Vagina (tissue), 2 donors: ENCODE measurements at places on chromosomes 6 and 20. TPM values are rescaled to one million over a fixed set of nuclear protein-coding genes. Genes with fewer than 3 reads are reported as not detected.

The SLC22A7 gene
- total RNA-seq: not detected

DNA sequence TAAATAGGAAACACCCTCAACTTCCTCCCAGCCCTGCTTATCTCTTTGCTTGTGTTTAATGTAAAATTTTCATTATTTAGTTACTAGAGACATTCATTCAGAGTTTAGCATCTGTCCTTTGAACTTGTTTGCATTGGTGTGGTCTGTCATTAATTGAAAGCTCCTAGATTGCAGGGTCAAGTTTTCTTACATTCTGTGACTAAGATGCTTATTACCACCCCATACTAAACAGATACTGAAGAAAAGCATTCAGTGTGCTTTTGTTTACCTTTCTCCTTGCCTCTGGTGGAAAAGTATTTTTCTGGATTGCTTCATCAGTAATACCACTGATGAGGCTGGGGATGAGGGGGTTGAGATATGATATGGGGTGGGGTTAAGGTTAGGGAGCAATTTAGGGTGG, 199.0 kb downstream of the SAMD5 start:
- DNase-seq: no peak

- DNase-seq: no peak
These were observed 5.2 kb downstream of the SYTL3 start for GRCh38 chr6:158654960-158655489.

GRCh38 chr6:167089243-167090142, 33.4 kb upstream of the CCR6 start:
- DNase-seq: no peak

The RUNX2 gene
- 13.0 TPM for total RNA-seq

DNA sequence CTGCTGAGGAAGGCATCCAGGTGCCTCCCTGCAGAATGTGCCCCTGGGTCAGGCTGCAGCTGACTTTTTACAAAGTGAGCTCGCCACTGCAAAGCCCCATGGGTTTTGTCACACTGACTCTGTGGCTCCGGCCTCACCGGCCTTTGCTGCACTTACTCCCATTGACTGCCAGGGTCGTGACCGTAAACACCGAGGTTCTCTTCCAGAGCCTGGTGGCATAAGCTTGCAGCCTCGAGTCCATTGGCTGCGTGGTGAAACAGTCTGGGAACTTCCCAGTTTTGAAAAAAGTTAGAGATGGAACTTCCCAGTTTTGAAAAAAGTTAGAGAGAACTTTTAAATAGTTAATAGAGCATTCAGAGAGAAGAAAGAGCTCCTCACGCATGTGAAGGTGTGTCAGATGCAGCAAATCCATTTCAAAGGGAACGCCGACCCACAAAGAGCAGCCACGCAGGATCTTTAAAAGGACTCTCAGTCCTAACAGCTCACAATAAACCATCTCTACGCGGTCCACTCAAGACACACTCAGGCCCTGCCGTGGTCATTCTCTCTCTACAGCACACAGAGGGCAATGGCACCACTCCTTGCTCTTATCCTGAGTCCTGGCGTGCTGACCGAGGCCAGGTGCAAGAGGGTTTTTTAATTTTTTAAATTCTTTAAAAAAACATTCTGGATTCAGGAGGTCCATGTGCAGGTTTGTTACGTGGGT, 12.8 kb downstream of the RAMACL start:
- no peak for DNase-seq

GRCh38 chr20:17644451-17644850, 37.6 kb downstream of the RRBP1 start:
- DNase-seq: no peak

- no peak for DNase-seq
These were observed 34.5 kb upstream of the FERMT1 start for GRCh38 chr20:6157345-6157744.

DNA sequence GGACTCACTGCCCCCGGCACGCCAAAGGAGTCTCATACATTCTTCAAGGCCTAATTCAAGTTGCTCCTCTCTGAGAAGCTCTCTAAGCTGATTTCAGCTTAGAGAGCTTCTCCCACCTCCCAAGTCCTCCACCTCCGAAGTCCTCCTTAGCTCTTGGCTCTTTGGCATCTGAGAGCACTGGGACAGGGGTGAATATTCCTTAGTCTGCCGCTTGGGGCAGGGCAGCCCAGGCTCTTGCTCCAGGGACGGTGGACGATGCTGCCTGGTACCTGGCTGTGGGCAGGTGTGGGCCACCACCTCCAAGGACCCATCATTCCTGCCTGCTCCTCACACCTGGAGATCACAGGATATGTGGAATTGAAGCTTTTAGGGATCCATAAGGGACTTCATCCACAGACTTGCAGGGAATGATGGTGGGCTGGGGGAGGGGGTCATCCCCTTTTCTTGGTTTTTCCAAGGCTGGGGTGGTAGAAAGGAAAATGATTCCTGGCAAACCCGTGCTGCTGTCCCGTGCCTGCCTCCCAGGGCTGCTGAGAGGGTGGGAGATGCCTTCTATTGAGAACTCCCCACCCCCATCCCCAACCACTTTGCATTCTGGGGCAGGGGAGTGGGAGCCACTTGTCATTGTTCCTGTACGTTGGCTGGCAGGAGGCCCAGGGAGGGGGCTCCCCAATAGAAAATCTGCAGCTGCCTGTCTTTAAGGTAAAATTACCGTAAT, 57.4 kb downstream of the ARHGAP40 start:
- DNase-seq: no peak

- DNase-seq: no peak
These were observed 16.0 kb upstream of the PTCRA start for GRCh38 chr6:42899871-42900270.

GRCh38 chr6:161630674-161631073, 356.8 kb upstream of the AGPAT4 start:
- no peak for DNase-seq

GRCh38 chr20:22611636-22612035, 27.3 kb upstream of the FOXA2 start:
- DNase-seq: no peak

DNA sequence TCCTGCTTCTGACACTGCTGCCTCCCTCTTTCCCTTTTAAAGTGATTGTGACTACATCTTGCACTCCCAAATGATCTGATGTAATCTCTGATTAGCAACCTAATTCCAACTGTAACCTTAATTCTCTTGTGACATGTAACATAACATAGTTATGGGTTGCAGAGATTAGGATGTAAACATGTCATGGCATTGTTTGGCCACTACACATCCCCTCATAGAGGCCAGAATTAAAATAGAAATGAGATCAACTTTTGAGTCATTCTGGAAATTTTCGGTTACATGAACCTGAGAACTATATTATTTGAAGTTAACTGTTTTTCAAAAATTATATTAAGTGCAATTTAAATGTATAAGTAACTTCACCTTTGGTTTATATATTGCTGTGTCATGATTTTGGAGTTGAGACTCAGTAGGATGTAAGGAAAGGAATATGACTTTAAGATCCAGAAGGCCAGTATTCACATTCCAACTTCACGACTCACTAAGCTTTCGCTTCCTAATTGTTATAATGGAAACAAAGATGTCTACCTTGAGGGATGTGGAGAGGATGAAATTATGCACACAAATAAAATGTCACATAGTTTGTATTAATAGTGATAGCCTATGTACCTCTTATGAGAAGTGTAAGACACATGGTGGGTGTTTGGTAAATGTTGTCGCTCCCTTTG, 611.9 kb upstream of the MAP3K7 start:
- no peak for DNase-seq

GRCh38 chr6:117270055-117270842, 4.9 kb downstream of the VGLL2 start:
- DNase-seq: no peak

- DNase-seq: no peak
These were observed 1426.6 kb downstream of the GRIK2 start for GRCh38 chr6:102820098-102820497.

DNA sequence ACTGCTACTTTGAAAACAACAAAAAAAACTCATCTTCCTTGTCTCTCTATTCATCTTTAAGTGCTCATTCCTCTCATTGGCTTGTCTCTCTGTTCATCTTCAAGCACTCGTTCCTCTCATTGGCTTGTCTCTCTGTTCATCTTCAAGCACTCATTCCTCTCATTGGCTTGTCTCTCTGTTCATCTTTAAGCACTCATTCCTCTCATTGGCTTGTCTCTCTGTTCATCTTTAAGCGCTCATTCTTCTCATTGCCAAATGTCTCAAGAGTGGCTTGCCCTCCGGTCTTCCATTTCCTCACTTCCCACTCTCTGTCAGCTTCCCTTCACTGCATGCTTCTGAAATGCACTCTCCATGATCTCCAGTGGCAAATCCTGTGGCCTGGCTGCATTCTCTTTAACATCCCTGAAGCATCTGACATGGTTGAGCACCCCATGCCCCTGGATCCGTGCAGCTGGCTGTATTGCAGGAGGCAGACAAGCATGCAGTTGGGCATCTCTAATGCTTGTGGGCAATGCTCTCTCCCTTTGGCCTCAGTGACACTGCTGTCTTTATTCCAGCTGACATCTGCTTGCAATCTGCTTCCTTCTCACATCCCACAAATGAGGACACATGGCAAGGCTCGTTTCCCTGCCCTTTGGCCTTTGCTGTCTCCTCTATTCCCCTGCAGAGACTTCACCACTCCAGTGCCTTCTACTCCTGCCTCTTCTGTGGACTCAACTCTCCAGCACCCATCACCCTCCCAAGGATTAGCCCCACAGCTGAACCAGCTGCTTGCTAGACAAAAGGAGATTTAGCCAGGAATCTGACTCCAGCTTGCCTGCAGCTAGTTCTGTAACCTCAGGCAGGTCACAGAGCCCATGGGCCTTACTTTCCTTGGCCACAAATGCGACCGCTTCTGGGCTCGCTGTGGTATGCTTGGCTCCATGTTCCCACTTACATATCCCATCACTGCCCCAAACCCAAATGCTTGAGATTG, 143.2 kb upstream of the SNX9 start:
- DNase-seq: no peak

GRCh38 chr6:142925575-142926110, 19.3 kb downstream of the HIVEP2 start:
- no peak for DNase-seq

DNA sequence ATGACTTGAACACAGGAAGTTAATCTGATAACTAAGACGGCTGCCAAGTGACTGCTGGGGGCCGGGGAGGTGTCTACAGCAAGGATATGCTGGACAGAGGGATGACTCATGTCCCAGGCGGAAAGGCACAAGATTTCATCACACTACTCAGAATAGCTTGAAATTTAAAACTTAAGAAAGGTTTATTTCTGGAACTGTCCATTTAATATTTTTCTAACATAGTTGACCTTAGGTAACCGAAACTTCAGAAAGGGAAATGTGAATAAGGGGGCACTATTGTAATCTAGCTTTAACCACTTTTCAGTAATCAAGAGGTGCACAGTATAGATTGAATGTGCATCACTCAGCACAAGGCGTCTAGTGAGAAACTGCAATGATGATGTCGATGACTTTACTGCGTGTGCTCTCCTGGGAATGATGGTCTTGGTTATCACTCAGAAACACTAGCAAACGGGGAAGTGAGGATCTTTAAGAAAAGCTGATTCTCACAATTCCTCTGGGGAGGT, 171.5 kb downstream of the QKI start:
- no peak for DNase-seq

The ECT2L gene
- total RNA-seq: not detected
